CD4-positive, alpha-beta T cell treated with Interleukin-21 for 1 hour (primary cell): ENCODE measurements at places on chromosomes 7 and 10.

GRCh38 chr7:98687111-98687751, 70.1 kb downstream of the NPTX2 start:
- no peak for DNase-seq

GRCh38 chr10:52688899-52689298, 83.7 kb downstream of the MBL2 start:
- no peak for DNase-seq

- no peak for DNase-seq
Measured at GRCh38 chr10:5958077-5958476, 19.3 kb downstream of the IL15RA start.

DNA sequence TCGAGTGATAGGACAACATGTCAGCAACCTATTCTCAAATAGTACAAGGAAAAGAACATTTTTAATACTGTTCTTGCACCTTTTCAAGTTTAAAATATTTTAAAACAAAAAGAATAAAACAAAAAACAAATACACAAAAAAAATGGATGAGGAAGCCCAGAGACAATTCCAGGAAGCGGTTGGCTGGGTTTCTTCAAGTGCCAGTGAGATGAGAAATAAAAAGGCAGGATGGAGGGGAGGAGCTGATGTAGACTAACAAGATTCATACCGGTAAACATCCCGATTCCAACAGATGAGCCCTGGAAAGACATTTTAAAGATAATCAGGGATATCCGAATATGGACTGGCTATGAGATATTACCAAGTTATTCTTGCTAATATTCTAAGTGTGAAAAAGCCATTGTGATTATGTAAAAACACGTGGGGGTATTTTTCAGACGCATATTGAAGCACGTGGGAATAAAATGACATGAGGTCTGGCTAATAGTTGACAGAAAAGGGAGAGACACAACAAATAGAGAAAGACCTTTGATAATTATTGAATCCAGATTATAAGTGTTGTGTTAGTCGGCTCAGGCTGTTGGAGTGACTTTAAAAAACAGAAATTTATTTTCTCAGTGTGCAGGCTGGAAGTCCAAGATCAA, 101.3 kb upstream of the LRRC4 start:
- DNase-seq = no peak

- no peak for DNase-seq
Measured at GRCh38 chr7:25775999-25776743, 375.8 kb upstream of the NFE2L3 start.

DNA sequence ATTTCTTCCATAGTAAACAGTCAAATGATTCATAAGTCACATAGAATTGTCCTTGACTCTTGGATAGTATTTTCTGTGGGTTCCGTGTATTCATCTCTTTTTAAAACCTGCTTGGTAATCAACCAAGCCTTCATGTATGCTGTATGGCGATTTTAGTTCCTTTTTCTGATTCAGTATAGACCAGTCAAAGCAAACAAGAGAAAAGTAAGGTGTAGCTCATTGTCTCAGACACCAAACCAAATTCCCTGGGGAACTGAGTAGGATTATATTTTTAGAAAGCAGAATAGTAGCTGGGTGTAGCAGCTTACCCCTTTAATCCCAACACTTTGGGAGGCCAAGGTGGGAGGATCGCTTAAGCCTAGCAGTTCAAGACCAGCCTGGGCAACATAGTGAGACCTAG, 240.5 kb downstream of the BBS9 start:
- no peak for DNase-seq

DNA sequence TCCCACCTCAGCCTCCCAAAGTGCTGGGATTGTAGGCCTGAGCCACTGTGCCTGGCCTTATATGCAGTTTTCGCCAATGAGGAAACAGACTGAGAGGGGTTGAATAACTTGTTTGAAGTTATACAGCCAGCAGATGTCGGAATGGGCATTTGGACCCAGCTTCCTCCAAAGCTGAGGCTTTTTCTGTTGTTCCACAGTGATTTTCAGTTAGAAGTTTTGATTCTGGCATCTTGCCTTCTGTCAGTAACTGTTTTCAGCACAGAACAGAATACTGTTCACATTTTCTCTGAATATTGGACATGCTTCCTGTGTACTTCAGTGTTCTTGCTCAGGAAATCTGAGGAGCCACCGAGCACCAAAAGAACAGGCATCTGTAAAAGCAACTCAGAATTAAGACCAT, 287.2 kb downstream of the CAMK1D start:
- no peak for DNase-seq

- DNase-seq = no peak
Measured at GRCh38 chr7:455110-455928, 64.3 kb downstream of the PDGFA start.

- no peak for DNase-seq
Measured at GRCh38 chr10:50373821-50374501, 122.6 kb upstream of the ASAH2 start.

- DNase-seq = no peak
Measured at GRCh38 chr7:115850774-115851173, 179.8 kb downstream of the TFEC start.

DNA sequence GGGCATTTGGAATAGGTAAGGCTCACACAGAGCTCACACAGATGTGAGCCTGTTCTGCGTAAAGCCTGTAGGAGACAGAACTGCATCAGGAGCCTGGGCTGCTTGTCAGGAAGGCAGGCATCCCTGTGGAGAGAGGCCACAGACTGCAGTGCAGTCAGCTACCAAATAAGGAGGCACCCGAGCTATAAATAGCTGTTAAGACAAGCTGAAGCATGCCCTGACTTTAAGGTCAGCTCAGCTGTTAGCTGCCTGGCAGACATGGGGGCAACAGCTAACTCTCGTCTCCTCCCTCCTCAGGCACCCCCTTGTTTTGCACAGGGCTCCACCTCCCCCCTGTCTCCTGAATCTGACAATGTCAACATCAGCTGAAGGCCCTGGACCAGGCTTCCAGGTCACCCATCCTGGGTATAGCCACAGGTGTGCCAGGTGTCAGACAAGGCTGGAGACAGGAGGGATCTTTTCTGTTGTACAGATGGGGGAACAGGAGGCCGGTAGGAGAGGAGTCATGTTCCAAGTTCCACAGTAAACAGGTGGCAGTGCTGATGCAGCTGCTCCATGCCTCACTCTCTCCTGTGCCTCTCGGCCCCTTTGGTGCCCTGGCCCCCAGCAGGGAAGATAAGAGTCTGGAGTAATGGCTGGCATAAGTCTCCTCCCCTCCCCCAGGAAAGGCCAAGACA, 27.6 kb upstream of the MKRN1 start:
- DNase-seq = no peak

- DNase-seq = peak; percentile 9
Measured at GRCh38 chr10:63133821-63134557, 861 bp downstream of the NRBF2 start.
